Esophagus squamous epithelium (tissue), 5 donors: ENCODE measurements at places on chromosomes 1 and 21. TPM values are rescaled to one million over a fixed set of nuclear protein-coding genes. Genes with fewer than 3 reads are reported as not detected.

GRCh38 chr1:221994939-221995338, 253.1 kb upstream of the DUSP10 start:
- DNase-seq: no peak
- H3K27me3 ChIP-seq: no peaks in the 10 kb centered on the region
- no peaks in the 10 kb centered on the region for H3K36me3 ChIP-seq

DNA sequence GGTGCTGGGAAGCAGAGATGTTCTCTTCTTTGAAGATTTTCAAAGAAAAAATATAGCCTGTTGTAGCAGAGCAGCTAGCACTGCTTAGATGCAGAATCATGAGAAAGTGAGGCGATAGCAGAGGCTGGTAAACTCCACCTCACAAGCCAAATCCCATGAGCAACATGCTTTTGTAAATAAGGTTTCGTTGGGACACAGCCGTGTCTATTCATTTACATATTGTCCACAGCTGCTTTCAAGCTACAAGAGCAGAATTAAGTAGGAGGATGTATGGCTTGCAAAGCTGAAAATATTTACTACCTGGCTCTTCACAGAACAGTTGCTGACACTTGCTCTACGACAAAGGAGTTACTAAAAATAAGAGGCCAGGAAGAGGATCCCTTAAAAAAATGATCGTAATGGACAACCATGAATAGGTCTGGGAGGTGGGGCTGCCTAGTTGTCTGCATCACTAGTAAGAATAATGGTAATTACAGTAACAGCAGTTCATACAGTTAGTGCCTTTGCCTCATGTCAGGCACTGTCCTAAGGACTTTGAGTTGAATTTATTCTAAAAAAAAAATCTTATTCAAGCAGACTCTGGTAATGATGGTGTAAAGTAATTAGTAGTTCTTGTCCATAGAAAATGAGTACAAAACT, 622.0 kb downstream of the KIF26B start:
- no peaks in the 10 kb centered on the region for H3K27me3 ChIP-seq
- no peaks in the 10 kb centered on the region for H3K36me3 ChIP-seq
- no peak overlapping the region for H3K4me3 ChIP-seq
- H3K27ac ChIP-seq: no peak overlapping the region
- no peaks in the 10 kb centered on the region for H3K4me1 ChIP-seq

DNA sequence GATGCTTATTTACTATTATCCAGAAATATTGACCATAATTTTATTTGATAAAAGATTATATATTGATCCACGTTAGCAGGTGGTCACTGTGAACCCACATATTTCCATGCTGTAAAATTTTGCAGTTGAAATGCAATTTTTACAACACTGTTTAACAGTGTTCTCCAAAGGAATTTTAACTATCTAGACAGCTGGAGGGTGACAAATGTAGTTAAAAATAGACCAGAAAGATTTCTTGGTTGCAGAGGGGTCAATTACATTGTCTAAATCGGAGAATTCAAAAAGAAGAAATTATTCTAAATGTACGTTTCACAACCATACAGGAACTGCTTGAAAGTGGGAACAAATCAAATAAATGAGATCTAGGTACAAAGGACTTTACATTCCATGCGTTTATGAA, 625.2 kb upstream of the NCAM2 start:
- no peak for DNase-seq
- H3K27ac ChIP-seq: no peak overlapping the region
- no peaks in the 10 kb centered on the region for H3K4me1 ChIP-seq
- no peaks in the 10 kb centered on the region for H3K27me3 ChIP-seq

GRCh38 chr1:234837713-234838112, 227.7 kb upstream of the IRF2BP2 start:
- H3K4me3 ChIP-seq: no peak overlapping the region
- H3K36me3 ChIP-seq: no peaks in the 10 kb centered on the region
- DNase-seq: no peak
- peaks cover 3% of the 10 kb centered on the region for H3K4me1 ChIP-seq

GRCh38 chr21:45898781-45899180, 82.8 kb upstream of the COL6A1 start:
- H3K4me3 ChIP-seq: no peak overlapping the region
- no peak for DNase-seq
- H3K36me3 ChIP-seq: no peaks in the 10 kb centered on the region

DNA sequence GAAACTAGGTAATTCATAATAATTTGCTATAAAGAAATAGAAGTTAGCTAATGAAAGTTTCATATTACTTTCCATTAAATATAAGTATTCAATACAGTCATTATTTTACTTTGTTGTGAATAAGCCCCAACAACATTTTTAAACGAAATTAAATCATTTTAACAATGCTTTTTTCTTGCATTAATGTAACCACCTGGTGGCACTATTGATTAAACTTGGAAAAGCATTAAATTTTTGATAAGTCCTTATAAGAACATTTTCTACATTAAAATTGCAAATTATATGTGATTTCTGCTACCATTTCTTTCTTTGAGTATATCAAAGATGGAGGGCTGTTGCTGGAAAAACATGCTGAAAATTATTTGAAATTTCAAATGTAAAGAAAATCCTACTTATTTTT, 918.8 kb upstream of the TMPRSS15 start:
- H3K36me3 ChIP-seq: no peaks in the 10 kb centered on the region
- no peak overlapping the region for H3K4me3 ChIP-seq
- DNase-seq: no peak
- H3K4me1 ChIP-seq: no peaks in the 10 kb centered on the region
- H3K27me3 ChIP-seq: no peaks in the 10 kb centered on the region

- no peaks in the 10 kb centered on the region for H3K27me3 ChIP-seq
- no peak overlapping the region for H3K4me3 ChIP-seq
- no peaks in the 10 kb centered on the region for H3K36me3 ChIP-seq
- peaks cover 26% of the 10 kb centered on the region for H3K4me1 ChIP-seq
- DNase-seq: no peak
These were observed 8.7 kb upstream of the TTF2 start for GRCh38 chr1:117051224-117052064.

The HLX gene
- 0.23 TPM for total RNA-seq

The TNFAIP8L2 gene
- not detected for total RNA-seq

The SAMD11 gene
- not detected for total RNA-seq
